ENCODE measurements at places on chromosomes 7 and 10.

DNA sequence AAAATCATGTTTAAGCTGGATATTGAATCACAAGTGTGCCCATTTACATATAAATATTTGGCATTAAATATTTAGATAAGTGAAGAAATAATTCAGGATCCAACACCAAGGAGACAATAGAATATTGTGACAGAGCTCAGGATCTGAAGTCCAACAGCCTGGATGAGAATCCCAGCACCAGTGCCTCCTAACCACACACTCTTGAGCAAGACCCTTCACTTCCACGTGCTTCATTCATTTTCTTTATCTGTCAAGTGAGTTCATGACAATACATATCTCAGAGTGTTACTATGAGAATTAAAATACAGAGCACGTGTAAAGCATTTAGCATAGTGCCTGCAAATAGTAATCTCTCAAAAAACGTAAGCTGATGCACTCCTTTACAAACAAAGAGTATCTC lies 78.4 kb upstream of the IKZF1 start:
- no peak for DNase-seq

- DNase-seq = no peak
These were observed 5.6 kb downstream of the RAPGEF5 start for GRCh38 chr7:22351329-22351692.

DNA sequence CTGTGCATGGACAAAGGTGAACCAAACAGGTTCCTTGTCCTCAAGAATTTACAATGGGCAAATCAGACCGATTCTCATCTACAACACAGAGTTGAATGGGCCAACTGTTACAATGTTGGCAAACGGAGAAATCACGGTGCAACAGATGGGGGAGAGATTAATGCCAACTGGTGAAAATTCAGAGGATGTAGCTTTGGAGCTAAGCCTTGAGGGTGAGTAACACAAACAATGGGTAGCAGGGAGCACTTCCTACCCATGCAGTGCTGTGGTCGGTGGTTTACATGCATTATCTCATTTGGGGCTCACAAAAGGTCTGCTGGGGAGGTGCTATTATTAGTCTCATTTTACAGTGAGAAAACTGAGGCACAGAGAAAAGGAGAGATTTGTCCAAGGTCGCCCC lies 902 bp upstream of the NFE2L3 start:
- DNase-seq = no peak

- no peak for DNase-seq
These were observed 7.5 kb downstream of the ZYX start for GRCh38 chr7:143388491-143389101.

- DNase-seq = no peak
These were observed 974.4 kb downstream of the NXPH1 start for GRCh38 chr7:9407816-9408215.

- DNase-seq = no peak
These were observed 743 bp upstream of the ZCCHC24 start for GRCh38 chr10:79445977-79446757.

- no peak for DNase-seq
These were observed 19.1 kb downstream of the ATOH7 start for GRCh38 chr10:68212721-68213352.

DNA sequence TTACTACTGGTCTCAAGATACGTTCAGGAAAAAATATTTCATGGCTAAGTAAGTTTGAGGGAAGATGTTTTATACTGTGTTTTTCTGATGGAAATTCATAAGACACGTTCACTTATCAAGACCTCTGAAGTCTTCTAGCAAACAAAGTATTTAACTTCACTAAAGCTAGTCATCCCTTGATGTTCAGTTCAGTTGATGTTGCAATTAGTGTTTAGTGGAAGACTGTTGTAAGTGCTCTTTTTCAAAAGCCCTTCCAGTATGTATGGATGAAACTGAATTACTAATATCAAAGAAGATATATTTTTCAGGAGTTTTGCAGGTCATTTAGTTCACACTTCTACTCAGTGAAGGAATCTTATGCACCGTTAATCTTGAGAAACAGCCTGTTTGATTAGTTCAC lies 25.1 kb downstream of the CUL1 start:
- no peak for DNase-seq

All from C1 segment of cervical spinal cord (tissue), 14 donors.